ENCODE measurements at places on chromosomes 2 and 18.

DNA sequence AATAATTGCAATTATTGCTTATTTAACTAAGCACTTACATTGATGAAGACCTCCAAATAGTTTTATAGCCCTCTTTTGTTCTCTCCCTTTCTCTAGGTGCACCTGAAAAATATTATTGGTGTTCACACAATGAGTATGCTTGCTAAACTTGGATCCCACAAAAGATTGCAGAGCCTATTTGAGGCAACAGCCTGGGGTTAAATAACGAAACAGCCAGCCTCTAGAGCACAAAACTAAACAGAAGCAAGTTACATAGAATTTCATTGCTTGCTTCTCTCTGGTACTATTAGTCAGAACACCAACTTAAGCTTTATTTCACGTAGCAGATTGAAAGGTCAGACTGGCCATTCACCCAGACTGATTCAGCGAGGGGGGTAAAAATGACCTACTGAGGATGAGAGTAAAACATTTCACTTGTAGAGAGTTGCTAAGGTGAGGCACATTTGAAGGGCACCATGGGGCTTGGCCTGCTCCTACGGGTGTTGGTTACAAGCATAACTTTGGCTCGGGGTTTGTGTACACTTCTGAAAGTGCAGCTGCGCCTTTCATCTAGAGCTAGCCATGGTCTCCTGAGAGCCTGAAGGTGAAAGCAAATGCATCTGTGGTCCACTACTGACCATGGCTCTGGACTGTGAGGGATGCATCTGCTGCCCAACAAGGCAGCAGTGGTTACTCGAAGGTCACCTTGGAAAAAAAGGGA lies 225.1 kb upstream of the LRRTM1 start:
- no peak for DNase-seq

DNA sequence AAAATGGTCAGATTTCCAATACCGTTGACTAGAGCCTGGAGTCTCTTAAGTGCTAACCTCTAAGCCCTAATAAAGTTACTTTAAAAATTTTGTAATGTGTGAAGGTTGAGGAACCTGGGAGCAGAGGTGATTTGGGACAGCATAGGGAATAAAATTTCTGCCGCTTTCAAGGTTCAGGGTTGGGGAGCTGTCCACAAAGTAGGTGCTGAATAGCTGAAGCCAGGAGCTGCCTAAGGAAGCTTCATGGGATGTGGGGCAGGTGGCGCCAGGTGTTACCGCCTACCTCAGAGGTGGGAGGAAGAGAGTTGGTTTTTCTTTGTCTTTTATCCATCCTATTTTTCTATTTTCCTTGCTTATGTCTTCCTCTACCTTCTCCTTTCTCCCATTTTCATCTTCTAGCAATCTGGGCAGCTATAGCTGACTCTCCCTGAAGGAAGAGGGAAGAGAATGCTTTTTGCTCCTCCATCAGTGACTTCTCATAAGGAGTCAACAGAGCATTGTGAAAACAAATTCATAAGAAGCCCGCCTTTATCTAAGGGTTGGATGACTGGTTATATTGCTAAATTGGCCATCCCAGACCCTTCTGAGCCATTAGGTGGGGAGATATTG lies 178.7 kb downstream of the CLIP4 start:
- DNase-seq: no peak

GRCh38 chr18:79844999-79845563 lies 47.3 kb downstream of the KCNG2 start:
- DNase-seq: no peak

DNA sequence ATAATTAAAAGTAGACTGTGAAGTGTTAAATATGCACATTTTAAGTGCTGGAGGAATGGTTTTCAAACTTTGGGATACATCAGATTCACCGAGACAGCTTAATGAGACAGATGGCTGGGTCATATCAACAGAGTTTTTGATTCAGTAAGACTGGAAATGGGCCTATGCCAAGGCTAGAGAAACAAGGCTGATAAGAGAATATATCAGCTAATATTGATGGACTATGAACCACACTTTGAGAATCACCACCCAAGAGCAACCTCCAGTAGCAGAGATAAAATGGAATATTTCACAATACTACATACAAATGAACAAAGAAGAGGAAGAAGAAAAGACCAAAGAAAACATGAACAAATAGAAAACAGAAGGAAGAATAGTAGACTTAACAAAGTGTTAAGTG lies 450.2 kb upstream of the KLHL29 start:
- no peak for DNase-seq

DNA sequence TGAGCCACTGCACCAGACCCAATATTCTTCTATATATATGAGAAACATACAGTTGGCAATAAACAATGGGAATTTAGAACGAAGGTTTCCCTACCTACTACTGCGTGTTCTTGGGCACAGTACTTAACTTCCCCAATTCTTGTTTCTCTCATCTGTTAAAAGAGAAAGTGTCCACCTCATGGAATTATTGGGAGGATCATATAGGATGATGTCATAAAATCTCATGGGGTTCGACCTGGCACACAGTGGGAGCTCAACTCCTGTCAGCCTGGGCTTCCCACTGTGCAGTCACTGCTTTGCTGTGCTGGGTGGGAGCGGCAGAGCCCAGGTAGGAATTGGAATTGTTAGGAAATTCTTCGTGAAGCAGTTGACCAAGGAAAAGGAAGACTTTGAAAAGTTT lies 203.3 kb downstream of the SH3BP4 start:
- no peak for DNase-seq

DNA sequence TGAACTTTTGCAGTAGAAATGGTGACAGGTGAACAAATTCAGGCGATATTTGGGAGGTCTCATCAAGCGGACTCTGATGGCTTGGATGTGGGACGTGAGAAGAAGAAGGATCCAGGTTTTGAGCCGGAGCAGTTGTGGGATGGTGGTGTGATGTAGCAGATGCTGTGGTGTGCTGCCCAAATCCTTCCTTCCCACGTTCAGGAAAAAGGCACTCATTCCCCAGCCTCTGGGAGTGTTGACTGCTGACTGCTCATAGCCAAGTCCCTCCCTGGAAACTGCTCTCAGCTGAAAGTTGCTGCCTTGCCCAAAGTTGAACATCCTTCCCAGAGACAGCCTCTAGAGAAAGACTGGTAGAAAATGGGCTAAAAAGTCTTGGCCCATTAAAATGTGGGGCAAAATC lies 890.3 kb upstream of the ACVR2A start:
- no peak for DNase-seq

GRCh38 chr2:156470975-156471583 lies 34.9 kb downstream of the GPD2 start:
- no peak for DNase-seq

All from activated T-cell treated with anti-CD3 and anti-CD28 coated beads for 4 hours (primary cell).